ENCODE measurements at places on chromosomes 12 and 14.

DNA sequence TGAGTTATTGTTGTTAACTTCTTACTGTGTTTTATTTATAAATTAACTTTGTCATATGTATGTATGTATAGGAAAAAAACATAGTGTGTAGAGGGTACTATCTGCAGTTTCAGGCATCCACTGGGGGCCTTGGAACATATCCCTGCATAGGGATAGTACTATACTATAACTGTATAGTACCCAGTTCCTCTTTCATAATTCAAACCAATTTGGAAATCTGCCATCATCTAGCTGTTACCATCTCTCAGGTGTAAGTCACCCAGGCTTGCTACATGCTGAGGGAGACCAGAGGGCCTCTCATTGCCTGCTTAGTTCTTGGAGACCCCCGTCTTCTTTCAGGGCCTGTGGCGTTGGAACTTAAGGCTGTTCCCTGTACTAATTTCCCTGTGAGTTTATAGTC, 12.9 kb upstream of the DCD start:
- DNase-seq, result no peak

- DNase-seq, result no peak
These were observed 89.8 kb downstream of the WSCD2 start for GRCh38 chr12:108218921-108219320.

DNA sequence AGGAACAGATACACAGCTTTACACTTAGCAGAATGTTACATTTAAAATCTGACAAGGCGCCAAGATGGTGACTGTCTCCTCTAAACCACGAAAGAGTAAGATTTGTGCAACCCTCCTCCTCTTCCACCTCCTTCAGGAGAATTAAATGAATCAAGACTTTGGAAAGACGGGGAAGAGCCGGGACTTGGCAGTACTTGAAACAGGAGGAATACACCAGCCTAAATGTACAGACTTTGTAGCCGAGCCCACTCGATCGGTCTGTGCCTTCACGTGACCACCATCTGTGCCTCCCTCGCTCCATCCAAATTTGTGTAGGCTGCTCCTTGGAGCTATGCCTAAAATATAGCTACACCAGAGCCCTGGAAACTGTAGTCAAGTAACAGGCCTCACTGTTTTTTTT, 38.3 kb downstream of the SSPN start:
- no peak for DNase-seq

DNA sequence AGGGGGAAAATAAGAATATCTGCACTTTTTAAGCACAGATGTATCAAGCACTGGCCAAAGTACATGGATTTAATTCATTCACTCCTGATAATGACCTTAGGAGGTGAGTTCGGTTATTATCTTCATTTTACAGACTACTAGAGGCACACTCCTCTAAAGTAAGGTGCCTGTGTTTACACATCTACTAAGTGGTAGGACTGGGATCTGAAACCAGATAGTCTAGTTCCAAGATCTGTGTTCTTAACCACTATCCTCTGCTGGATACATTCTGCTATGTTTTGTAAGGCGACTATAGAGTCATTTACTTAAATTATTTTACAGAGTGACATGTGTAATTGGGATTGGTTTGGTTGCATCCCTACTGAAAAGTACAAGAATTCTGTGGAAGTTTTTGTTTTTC, 175.3 kb downstream of the ESR2 start:
- DNase-seq, result no peak

GRCh38 chr12:90712671-90713070, 242.3 kb downstream of the CCER1 start:
- DNase-seq, result no peak

- no peak for DNase-seq
These were observed 13.3 kb upstream of the TMCC3 start for GRCh38 chr12:94663702-94664101.

- DNase-seq, result no peak
These were observed 173.4 kb upstream of the BMP4 start for GRCh38 chr14:54129850-54130640.

DNA sequence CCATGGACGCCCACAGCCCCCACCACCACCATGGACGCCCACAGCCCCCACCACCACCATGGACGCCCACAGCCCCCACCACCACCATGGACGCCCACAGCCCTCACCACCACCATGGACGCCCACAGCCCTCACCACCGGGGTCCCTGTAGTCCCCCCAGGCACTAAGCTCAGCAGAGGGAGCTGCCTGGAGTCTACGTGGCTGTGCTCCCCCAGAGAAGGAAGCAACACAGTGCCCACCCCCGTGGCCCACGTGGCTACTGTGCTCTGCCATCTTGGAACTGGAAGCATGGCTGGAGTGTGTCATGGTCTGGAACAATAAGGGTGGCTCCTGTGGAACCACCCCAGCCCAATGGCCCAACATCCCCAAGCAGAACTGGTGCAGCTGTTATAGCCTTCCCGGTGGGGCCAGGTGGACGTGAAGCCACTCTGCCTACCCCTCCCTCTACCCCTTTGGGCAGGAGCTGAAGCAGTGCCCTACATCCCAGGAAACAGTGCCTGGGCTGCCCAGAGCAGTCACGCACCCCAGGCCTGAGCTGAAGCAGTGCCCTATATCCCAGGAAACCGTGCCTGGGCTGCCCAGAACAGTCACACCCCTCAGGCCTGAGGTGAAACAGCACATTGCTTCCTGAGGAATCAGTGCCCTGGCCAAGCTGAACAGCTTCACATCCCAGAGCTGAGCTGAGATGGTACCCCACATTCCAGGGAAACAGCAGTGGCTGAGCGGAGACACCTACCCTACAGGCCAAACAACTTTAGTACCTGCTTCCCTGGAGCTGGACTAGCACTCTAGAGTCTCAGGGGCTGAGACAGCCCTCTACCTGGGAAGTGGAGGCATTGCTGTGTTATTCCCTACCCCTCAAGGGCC, 9.0 kb upstream of the SFSWAP start:
- no peak for DNase-seq

DNA sequence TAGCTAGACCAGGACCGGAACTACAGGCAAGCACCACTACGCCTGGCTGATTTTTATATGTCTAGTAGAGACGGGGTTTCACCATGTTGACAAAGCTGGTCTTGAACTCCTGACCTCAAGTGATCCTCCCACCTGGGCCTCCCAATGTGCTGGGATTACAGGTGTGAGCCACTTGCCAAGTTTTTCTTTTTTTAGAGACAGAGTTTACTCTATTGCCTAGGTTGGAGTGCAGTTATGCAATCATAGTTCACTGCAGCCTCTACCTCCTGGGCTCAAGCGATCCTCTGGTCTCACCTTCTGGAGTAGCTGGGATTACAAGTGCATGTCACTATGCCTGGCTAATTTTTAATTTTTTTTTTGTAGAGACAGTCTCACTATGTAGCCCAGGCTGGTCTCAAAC, 201.5 kb upstream of the TBX3 start:
- DNase-seq, result no peak

- no peak for DNase-seq
These were observed 77.0 kb downstream of the PPP2R5C start for GRCh38 chr14:101838476-101838875.

GRCh38 chr14:45185100-45185814, 49.5 kb downstream of the FANCM start:
- DNase-seq, result no peak

- DNase-seq, result peak; percentile 60
These were observed 896 bp downstream of the EIF5 start for GRCh38 chr14:103334644-103335622.

DNA sequence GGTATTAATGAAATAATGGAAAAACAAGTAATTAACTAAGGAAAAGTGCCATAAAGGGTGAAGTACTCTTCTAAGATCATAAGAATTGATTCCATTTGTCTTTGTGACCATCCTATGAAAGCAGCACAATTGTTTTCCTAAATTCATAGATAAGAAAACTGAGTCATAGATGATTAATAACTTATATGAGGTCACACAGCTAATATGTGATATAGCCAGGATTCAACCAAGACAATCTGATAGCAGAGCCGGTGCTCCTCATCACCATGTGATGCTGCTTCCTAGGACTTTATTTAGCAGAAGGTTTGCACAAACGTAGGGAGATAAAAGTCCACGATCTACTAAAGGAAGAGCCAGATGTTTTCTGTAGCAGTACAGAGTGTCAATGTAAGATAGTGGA, 181.5 kb upstream of the SYT1 start:
- DNase-seq, result no peak

DNA sequence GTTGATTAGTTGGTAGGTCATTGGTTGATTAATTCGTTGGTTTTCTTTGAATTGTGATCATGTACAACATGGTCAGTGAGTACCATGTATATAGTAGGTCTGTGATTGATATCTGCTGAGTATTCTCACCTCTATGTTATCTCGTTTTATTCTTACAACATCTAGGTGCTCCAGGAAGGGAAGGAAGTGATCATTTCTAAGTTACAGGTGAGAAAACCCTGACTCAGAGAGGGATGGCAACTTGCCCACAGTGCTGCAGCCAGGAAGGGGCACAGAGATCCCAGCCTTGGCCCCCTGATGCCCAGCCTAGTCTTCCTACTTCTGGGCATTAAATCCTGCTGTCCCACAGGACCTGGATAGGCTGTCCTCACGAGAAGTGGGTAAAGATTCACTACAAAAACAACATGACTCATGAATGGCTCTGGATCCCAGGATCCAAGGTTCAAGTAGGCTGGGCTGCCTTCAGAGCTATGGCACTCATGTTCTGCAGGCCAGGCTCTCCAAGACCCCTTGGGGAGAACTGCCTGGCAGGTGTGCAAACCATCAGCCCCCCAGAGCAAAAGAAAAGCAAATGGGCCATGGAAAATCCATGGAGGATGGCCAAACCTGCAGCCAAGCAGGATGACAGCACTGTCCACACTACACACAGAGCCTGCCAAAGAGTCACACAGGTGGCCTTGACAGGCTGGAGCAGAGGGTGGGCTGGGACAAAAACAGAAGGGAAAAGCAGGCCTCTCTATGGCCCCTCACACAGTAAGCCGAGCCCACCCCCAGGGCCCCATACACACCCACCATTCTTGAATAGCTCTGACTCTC, 146.2 kb downstream of the BCL11B start:
- DNase-seq, result no peak

DNA sequence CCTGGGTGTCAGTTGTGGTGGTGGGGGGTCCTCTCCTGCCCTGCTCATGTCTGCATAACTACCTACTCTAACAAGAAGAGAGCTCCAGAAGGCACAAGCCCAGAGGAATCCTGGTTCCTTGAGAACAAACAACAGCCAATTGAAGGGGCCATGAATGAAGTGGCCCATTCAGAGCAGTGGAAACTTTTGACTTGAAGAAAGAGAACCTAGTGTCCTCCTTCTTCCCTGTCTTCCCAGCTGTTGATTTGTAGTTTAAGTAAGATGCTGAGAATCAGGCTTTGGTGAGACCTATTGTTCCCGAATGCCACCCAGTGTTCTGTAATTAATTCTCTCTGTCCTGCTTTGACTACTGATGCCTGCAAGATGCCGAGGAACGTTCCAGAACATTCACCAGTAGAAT, 79.2 kb downstream of the C14orf132 start:
- DNase-seq, result no peak

DNA sequence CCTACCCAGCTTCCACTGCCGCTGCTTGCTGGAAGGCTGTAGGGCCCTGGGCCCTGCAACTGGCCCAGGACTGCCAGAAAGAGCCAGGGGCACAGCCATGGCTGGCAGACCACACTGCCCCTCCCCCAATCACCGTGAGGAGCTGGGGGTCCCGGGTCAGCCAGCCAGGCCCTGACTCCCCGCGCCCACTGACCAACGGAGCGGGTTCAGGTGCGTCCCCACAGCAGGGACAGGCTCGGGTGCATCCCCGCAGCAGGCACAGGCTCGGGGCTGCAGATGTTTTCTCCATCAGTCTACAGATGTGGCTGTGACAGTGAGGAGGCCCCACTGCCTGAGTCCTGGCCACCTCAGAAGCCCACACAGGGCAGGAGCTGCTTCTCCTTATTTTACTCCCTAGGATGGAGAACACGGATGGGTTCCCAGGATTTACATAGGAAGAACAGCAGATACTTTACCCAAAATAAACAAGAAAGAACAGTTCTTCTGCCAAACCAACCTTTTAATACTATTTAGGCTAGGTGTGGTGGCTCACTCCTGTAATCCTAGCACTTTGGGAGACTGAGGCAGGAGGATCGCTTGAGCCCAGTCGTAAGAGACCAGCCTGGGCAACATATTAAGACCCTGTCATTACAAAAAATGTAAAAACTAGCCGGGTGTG, 61.1 kb downstream of the TESC start:
- no peak for DNase-seq

DNA sequence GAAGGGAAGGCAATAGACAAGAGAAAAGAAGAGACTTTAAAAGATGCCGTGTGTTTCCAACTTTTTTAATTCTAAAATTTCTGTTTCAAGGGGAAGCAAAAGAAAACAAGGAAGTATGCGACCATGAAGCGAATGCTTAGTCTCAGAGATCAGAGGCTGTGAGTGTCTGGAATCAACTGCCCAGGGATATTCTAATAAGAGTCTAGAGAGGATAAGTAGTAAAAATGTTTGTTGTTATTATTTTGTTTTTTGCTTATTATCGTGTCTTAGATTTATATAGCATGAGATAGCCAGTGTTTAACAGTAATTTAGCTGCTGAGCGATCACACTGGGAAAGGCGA, 421 bp downstream of the FCF1 start:
- no peak for DNase-seq

DNA sequence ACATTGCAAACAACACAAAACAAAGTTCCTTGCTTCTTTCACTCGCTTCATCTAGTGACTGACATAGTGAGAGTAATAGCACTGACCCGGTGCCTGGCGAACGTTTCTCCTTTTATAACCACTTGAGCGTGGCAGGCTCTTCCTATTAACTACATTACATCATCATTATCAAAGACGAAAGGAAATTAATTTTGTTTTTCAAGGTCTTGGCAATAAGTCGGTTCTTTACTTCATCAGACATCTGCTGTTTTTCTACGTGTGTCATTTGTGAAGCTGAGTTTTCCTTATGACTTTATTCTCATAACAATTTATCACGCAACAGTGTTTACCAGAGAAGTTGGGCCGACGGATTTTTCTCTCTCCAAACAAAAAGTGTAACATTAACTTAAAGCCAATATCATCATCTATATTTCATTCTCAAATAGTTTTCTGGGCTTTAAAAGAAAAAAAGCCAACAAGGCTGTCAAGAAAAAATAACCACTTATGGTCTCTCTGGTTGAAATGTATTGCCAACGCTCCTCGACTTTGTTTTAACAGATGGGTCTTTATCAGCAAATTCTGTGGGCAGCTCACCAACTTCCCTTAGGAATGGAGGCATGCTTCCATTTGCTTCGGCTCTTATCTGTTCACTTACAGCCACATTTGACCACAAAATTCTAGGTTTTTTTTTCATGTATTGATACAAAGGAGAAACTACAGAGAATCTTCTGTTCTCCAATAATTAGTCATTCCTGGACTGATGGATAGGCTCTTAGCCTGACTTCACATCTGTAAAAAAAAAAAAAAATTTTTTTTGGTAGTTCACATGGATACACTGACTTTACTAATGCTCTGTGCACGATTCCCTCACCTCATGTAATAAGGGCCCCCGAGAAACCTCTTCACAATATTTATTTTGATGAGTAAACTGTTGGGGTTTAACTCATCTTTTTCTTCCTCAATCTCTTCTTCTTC, 97.1 kb upstream of the CDKN3 start:
- DNase-seq, result no peak
